NCI-H510A (cell line): ENCODE measurements at places on chromosomes 3 and 15.
A peak's percentile ranks its signal among the peaks of the same experiment; 100 is the strongest.

- no peak for DNase-seq
Observed at GRCh38 chr3:157156837-157157635, 2.9 kb downstream of the CCNL1 start.

DNA sequence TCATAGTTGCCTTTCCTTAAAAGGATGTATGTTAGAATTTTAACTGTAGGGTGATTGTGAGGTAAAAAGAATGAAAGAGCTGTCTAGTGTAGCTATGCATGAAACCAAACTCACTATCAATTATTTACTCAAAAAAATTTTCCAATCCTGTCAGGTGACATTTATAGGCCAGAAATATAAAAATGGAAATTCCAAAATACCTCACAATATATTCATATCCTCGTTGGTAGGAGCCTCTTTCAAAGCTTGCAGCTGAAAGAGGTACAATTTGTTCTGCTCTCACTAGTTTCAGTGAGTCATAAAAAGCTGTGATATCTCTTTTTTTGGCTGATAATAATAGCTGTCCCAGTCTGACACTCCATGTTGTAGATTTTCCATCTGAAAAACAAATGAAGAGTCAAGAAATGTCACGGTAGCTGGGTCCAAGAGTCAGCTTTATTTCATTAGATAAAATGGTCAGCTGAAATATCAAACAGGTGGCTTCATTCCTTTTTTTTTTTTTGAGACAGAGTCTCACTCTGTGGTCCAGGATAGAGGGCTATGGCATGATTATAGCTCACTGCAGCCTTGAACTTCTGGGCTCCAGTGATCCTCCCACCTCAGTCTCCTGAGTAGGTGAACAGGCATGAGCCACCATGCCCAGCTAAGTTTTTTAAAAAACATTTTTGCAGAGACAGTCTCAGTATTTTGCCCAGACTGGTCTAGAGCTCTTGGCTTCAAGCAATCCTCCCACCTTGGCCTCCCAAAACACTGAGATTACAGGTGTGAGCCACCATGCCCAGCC lies 50.8 kb upstream of the XRN1 start:
- DNase-seq = no peak

GRCh38 chr3:129429080-129429451 lies 630 bp upstream of the EFCAB12 start:
- DNase-seq = no peak

- DNase-seq = no peak
Observed at GRCh38 chr3:62622553-62623174, 249.3 kb upstream of the FEZF2 start.

- DNase-seq = no peak
Observed at GRCh38 chr3:130975251-130975650, 51.4 kb downstream of the ASTE1 start.

GRCh38 chr15:94286583-94286982 lies 55.2 kb downstream of the MCTP2 start:
- no peak for DNase-seq

GRCh38 chr3:46303240-46303639 lies 50.7 kb upstream of the CCR2 start:
- no peak for DNase-seq

- no peak for DNase-seq
Observed at GRCh38 chr3:151452841-151453240, 8.0 kb downstream of the IGSF10 start.

- no peak for DNase-seq
Observed at GRCh38 chr15:57253500-57253899, 122.8 kb upstream of the CGNL1 start.

GRCh38 chr15:63388511-63388910 lies 6.9 kb upstream of the CA12 start:
- DNase-seq = no peak

GRCh38 chr15:61051569-61052031 lies 177.5 kb downstream of the RORA start:
- DNase-seq = peak; percentile 10

DNA sequence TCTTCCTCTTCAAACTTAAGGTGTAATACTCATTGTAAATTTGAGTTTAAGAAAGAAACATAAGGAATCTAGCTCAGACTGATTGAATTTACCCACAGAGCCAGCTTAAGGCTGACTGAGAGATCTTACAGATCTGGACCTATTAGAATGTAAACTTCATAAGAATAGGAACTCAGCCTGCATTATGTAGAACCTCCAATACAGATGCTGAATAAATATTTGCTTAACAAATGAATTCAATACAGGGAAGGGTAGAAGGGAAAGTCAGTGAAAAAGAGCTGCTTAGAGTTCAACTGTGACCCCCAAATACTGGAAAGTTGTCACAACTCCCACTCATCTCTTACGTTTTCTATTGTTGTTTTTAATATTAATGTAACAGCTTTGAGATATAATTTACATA lies 11.5 kb downstream of the KPNA4 start:
- DNase-seq = no peak

DNA sequence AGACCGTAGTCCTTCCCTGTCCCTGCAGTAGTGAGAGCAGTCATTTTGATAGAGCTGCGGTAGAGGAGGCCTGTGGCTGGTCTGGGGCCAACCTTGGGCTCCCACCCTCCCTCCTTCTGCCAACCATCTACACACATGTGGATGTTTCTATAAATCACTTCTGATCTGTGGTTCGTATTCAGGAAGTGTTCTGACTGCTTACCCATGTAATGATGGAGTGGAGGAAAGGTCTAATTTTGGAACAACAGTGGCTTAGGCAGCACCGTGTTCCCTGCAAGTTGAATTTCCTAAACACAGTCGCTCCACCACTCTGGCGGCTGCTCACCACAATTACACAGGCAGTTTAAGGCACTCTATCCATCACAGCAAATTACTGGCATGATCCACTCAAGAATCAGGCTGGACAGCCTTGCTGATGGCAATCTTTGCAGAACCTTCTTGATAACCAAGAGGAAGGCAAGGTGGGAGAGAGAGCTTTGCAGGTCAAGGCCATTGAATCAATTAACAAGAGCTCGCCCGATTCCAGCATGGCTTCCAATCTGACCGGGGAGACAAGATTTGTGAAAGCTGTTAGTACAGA lies 104.7 kb upstream of the VEPH1 start:
- no peak for DNase-seq

- DNase-seq = no peak
Observed at GRCh38 chr3:113625834-113626233, 70.6 kb downstream of the USF3 start.

DNA sequence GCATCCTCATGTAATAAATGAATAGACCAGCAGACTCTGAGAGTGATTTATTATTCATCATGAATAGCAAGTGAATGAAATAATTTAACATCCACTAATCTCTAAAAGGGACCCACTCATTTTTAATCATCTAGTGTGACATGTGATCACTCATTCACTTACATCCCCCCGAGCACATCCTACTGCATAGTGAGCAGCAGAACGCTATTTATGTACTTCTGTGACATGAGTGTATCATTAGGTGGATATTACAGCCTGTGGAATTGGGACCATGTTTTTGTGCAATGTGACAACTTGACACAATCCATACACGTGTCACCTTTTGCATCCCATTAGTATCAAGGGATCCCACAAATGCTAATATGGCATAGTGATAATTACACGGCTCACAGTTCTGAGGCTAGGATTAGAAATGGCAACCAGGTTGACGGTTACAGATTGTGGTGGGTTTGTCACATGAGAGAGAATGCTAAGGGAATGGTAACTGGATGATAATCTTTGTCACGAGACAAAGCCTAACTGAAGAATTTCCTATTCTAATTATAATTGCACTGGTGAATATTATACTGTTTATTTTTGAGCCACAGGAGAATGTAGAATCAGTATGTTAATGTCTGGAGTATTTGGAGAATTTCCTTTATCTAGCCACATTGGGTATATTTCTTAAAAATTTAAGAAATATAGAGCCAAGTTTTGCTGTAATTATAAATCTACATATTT lies 595.2 kb upstream of the TBL1XR1 start:
- DNase-seq = no peak

- peak; percentile 6 for DNase-seq
Observed at GRCh38 chr3:111668888-111669488, 73.8 kb upstream of the ZBED2 start.

DNA sequence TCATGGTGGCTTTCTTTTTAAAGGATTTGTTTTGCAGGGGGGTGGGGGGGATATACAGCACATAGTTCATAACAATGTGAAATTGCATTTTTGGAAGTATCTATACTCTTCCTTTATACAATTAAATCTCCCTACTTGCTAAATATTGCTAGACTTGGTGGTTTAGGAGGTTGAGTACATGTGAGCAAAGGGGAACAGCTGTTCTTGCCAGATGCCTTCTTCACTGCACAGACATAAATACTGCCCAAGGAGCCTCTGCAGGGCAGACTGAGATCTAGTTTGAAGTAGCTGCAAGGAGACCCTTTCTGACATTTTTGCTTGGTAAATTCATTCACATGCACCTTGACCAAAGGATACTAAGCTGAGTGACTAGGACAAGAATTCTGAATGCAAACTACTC lies 228.6 kb upstream of the IL12A start:
- DNase-seq = no peak

- no peak for DNase-seq
Observed at GRCh38 chr3:29934751-29935150, 653.9 kb downstream of the RBMS3 start.

- DNase-seq = no peak
Observed at GRCh38 chr15:34717729-34718128, 37.1 kb downstream of the GJD2 start.

GRCh38 chr3:71517271-71517791 lies 66.2 kb downstream of the FOXP1 start:
- no peak for DNase-seq

GRCh38 chr3:53182764-53183355 lies 21.9 kb downstream of the PRKCD start:
- DNase-seq = no peak

GRCh38 chr3:13197281-13197680 lies 124.1 kb upstream of the IQSEC1 start:
- no peak for DNase-seq

DNA sequence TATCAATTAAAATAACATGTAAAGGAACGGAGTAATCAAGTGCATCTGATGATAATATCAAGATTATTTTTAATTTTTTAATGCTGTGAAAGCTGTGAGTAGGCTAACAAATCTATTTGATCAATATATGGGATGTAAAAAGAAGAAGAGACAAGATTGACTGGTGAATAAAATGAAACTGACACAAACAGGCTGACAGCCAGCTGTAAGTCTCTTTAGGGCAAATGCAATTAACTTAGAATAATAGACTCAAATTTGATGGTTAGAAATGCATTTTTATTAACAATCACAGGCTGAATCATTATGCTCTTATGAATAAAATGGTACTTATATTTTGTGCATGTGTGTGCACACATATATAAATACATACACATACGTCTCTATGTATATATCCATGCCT lies 68.0 kb downstream of the MDFIC2 start:
- DNase-seq = no peak

DNA sequence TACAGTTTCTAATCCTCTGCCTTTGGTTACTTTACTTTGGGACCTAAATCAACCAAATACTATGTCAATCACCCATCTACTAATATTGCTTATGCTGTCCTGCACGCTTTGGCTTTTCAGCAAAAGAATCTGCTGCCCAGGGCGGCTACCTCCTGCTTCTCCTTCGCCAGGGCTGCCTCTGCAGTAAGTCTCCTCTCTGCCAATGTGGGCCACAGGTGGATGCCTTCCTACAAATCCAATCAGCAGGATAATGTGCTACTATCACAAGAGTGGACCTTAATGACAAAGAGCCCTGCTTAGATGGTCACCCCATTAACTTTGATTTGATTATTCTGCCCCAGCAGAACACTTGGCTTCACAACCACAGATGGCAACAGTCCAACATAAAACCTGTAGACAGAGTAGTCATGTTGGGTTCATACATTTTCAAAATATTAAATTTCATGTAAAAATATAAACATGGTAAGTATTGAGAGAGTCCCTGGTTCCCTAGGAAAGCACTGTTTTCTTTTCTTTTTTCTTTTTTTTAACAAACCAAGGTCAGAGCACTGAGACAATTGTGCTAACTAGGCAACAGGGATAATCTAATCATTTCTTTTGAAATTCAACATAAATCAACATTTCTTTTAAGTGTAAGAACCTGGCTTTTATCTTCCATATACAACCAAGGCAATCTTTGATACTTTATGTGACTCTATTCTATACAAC lies 298.3 kb downstream of the ZBTB20 start:
- DNase-seq = no peak

- DNase-seq = no peak
Observed at GRCh38 chr3:150912501-150912900, 7.3 kb upstream of the MINDY4B start.

DNA sequence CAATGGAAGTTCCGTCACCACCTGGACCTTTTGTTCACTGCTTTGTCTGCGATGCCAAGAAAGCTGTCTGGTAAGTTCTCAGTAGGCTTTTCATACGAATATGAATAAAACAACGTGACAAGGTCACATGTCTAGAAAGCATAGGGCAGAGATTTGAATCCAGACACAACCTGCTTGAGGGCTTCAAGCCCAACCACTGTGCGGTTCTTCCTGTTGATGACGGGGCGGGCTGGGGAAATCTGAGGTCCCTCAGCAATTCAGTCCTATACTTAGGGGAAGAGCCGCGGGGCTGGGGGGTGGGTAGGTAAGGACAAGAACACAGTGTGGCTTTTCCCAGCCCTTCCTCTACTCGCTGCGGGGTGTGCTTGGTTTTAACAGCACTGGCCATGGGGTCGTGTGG lies 32.4 kb upstream of the SMAD3 start:
- DNase-seq = no peak

GRCh38 chr3:27746838-27747237 lies 24.7 kb upstream of the EOMES start:
- no peak for DNase-seq

DNA sequence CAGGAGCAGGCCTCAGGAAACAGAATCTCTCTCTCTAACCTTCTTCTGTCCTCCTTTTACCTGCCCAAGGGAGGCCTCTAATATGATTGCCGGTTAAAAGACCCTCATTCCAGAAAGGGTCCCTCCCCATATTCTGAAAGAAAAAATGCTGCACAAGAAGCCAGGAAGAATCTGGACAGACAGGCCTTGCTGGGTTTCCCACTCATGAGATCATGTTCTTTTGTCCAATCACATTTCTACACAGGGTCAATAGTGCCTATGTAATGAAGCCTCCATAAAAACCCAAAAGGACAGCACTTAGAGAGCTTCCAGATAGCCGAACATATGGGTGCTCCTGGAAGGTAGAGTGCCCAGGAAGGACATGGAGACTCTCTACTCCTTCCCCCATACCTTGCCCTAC lies 146.0 kb downstream of the MYO9A start:
- no peak for DNase-seq

DNA sequence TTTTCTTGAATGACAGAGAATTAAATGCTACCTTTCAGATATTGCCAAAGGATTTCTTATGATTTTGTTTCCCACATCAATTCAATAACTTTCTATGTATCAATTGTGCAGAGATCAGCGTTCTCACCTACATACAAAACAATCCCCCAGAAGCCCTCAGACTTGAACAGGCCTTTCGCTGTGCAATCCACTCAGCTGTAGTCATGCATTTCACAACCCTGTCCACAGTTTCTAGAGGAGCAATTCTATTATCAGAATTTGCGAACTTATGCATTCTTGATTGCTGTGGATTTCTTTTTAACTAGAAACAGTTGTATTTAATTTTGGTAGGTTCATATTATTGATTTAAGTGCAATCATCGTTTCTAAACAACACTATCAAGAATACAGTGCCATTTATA lies 13.7 kb upstream of the ALCAM start:
- no peak for DNase-seq
